ENCODE measurements at places on chromosomes 12 and 14.

GRCh38 chr12:131700271-131700670 lies 10.6 kb upstream of the SFSWAP start:
- DNase-seq = no peak

DNA sequence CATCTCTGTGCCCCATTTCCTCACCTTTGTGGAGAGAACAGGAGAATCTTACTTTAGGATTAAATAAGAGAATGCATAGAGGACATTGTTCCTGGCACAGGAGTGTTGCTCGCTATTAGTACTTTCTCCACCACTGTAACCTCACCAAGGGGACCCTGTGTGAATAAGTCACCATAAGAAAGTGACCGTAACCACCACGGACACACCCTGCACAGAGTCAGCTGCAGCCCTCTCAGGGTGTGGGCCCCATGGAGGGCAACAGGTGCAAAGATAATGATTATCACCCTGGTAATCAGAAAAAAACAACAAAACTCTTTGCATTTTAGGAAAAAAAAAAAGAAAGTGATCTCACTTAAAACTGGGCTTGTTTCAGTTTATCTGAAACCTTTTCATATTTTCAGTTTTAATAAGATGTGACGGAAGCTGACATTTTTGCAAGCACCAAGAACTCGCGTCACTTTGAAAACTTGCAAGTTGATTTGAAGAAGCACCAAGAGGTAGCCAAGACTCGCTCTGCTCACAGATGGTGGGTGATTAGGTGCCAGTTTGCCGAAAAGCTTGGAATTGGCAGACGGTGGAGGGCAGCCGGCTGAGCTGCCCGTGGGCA lies 87.0 kb upstream of the VRK1 start:
- no peak for DNase-seq

DNA sequence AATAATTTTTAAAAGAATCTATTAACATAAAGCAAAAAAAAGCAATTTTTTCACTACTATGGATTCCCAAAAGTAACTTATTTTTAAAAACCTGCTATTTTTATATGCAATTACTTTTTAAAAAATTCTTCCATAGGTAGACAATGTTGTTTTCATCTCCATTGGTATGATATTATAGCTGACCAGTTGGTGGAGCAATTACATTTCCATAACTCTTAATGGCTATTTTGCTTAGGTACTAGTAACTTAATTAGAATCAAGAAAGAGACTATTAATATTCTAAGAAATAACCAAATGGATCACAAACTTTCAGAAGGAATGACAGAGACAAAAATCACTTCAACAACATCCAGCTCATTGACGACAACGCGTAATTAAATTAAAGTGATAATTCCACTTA lies 64.7 kb upstream of the PTCSC3 start:
- DNase-seq = no peak

DNA sequence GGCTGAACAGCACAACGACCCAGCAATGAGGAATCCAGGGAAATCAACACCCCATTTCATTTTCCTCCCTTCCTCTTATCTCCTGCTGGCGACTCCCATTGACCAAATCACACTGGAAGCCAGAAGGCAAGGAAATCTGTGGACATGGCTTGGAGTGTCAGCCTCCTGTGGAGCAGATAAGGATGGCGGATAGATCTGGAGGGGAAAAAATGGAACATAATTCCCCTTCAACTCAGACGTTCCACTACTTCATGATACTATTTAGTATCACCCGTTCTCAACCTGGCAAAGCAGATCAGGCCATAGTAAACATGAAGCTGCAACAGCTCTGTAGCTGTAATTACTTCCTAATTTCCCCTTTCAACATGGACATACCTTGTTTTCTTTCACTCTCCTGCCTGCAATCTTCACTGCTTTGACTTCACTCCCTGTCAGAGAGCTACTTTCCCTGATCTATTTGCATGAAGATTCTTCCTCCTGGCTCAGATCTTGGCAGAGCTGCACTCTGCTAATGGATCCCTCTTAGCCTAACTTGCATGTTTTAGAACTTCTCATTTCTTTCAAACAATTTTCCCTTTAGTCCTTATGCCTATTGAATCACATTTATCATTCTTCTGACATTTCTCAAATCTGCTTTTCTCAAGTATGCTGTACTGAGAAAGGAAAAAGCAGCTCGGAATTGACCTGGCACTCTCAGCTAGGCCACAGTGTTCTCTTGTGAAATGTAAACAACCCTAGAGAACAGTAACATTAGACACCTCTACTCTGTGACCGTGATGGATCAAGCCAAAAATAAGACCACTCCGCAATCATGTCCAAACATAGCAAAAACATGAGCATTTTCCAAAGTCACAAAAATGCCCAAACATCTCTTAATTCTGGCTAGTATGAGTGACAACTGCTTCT lies 135.1 kb downstream of the ETNK1 start:
- no peak for DNase-seq

DNA sequence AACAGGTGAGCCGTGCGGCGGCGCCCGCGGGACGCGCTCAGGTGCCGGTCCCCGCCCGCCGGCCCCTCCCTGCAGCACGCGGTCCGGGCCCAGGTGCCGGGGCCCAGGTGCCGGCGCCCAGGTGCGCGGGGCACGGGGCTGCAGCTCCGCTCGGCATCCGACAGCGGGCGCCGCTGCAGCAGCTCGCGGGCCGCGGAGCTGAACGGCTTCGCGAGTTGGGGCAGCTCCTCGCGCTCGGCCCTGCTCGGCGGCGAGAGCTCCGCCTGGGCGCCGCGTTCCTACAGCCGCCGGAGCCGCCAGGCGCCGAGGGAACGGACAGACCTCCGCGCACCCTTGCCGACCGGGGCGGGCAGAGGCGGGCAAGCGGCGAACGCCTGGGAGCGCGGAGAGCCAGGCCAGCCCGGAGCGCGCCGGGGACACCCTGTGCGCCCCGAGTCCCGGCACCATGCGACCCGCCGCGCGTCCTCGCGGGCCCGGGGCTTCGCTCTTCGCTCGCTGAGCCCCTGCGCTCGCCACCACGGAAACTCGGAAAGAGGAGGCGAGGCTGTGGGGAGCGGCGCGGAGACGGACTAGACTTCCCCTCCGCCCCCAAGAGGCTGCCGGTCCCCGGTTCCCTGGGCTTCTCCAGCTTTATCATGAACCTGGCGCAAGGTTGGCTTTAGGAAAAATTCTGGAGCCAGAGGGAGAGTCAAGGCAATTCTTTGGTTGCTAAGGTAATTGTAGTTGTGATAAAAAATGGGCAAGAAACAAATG lies at the start of gene RGS6:
Gene RGS6 (plus strand): TSS at position 201 of the 753 bp plus-strand sequence.
- peak; percentile 61 for DNase-seq

DNA sequence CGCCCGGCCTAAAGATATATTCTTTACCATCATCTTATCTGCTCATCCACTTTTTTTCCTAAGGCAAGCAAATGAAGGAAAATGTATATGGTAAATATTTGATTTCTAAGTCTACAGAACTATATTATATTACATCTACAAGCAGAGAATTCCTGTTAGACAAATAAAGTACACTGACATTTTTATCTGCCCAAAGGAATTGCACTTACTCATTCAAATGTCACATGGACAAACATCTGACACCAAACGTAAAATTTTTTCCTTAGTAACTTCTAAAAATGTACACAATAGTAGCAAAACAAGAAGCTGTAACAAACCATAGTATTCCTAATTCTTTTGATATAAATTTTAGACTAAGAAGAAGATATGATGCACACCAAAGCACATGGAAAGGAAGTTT lies 51.0 kb downstream of the SPPL3 start:
- DNase-seq = no peak

DNA sequence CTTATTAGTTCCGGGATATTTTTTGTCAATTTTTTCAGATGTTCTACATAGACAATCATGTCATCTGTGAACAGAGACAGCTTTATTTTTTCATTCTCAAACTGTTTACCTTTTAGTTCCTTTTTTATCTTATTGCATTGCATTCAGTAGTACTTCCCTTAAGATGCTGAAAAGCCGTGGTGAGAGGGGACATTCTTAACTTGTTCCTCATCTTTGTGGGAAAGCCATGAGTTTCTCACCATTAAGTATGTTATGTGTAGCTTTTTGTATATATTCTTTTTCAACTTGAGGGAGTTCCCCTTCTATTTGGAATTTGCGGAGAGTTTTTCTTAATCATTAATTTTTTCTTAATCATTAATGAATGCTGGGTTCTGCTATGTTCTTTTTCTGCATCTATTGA lies 1727.1 kb upstream of the SEL1L start:
- no peak for DNase-seq

DNA sequence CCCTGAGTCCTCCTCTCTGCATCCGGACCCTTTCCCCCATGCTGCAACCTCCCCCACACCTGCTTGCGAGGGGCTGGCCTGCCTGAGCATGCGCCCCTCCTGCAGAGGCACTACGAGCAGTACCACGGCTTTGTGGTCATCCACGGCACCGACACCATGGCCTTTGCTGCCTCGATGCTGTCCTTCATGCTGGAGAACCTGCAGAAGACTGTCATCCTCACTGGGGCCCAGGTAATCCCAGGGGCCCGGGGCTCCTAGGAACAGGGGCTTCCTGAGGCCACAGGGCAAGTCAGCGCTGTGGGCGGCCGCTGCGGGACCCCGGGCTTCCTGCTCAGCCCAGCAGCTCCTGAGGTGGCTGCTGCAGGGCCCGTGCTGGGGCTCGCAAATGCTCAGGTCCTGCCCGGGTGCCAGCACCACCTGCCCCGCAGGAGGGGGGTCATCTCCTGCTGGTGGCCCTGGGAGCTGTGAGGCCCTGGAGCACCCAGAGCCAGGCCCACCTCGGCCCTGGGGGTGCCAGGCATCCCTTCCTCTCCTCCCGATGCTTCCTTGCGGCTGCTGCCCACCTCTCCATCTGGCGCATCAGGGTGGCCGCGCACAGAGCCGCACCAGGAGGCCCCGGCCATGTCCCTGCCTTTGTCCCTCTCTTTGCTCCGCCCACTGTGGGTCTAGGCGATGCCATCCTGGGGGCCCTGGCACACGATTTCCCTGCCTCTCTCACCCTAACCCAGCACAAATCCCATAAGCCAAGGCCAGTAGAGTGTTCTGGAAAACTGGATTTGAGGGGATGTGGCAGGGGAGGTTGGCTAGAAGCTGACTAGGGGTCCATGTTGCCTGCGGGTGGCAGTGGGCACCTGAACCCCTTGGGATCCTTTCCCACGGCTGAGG lies 10.2 kb downstream of the ASPG start:
- no peak for DNase-seq

DNA sequence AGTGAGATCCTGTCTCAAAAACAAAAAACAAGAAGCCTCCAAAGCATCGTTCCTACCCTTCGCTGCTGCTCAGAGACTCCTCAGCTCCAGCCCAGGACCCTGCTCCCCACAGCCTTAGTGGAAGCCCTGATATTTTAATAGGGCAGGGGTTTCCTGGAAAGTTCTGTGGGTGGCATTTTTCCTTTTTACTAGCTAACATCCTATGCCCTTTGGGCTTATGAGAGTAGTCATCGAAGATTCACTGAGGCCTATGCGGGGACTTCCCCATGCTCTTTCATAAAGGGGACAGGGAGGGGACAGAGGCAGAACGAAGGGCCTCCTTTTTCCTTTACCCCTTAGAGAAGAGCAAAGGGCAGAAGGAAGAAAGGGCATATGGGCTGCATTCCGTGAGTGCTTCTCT lies 8.3 kb downstream of the LAG3 start:
- DNase-seq = no peak

DNA sequence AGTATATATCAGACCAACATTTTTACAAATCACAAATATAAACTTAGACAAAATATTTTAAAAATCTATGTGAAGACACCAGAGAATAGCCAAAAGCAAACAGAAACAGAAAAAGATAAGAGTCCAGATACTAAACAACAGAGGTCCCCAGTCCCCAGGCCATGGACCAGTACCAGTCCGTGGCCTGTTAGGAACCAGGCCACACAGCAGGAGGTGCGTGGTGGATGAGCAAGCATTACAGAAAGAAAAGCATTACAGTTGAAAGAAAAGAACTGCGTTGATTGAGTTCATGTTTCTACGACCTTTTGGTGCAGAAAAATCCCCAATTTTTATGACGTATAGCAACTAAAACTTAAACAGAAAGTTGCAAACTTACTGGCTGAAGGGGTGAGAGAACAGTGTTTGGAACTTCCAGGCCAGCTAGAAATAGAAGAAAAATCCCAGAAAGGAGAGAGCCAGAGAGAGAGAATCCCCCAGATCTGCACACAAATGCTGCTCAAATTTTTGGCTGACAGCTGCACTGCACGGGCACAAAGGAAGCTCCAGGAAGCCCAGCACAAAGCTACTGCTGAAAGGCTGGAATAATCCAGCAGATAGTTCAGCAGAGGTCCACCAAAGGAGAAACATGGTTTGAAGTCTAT lies 159.6 kb upstream of the C14orf180 start:
- DNase-seq = no peak

- no peak for DNase-seq
These were observed 158.5 kb upstream of the PLEKHG7 start for GRCh38 chr12:92544322-92544721.

GRCh38 chr12:55874443-55874842 lies 31.7 kb upstream of the MMP19 start:
- no peak for DNase-seq

Data from activated CD8-positive, alpha-beta memory T cell treated with anti-CD3 and anti-CD28 coated beads, Interleukin-2, amount 50 U/mL, for 48 hours (primary cell).